T-helper 9 cell (primary cell): ENCODE measurements at places on chromosomes 2 and 18.

DNA sequence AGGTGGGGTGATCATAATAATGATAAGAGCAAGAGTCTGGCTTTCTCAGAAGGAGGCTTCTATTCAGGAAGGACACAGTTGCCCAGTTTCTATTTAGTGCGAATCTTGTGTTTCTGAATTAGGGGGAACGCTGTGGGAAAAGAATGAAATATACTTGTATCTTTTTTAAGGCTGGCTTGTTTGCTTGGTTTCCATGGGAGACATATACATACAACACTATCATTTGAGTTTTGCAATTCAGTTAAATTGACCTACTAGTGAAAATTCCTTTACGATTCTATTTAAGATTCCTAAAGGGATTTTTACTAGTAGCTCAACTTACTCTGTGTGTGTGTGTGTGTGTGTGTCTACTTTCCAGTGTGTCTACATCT lies 24.7 kb upstream of the ANKRD62 start:
- DNase-seq = no peak

GRCh38 chr2:229419158-229419557 lies 148.1 kb upstream of the PID1 start:
- DNase-seq = no peak

- peak; percentile 25 for DNase-seq
These were observed 20.5 kb upstream of the ZNF236 start for GRCh38 chr18:76801567-76802505.

- no peak for DNase-seq
These were observed 177.7 kb upstream of the ZC3H15 start for GRCh38 chr2:186308347-186308746.

DNA sequence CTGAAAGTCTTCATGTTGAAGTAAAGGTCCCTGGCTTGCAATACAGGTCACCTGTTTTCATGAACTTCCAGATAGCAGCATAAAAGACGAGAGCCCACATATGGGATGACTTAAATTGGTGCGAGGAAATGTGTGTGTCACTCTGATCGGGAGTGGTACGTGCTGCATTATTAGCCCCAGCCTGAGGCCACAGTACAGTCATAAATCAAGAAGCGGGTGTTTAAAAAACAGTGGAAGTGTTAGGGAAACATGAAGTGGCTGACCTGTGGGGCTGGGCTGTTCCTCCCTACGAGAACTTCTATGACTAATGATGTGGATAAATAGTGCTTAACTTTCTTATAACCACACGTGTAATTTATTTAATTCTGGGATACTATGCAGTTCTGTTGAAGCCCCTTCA lies 24.4 kb downstream of the RDH14 start:
- DNase-seq = no peak

GRCh38 chr2:127776122-127776780 lies 34.7 kb downstream of the WDR33 start:
- DNase-seq = no peak

- DNase-seq = no peak
These were observed 69.9 kb downstream of the UXS1 start for GRCh38 chr2:106124106-106124756.

DNA sequence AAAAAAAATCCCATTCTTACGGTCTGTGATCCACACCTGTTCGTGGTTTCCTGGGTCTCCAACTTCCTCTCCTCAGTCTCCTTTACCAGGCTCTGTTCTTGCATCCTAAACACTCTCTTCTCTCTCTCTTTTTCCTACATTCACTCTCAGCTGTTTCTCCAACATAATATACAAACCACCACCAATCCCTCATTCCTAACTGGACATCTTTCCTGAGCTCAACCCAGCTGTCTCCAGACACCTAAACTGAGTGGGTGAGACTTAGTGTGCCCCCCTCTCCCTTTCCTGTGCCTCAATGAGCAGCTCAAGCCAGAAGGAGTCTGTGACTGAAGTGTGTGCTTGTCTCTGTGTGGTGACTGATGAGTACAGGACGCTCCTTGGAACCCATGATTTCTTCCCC lies 59.4 kb downstream of the LIPG start:
- no peak for DNase-seq

DNA sequence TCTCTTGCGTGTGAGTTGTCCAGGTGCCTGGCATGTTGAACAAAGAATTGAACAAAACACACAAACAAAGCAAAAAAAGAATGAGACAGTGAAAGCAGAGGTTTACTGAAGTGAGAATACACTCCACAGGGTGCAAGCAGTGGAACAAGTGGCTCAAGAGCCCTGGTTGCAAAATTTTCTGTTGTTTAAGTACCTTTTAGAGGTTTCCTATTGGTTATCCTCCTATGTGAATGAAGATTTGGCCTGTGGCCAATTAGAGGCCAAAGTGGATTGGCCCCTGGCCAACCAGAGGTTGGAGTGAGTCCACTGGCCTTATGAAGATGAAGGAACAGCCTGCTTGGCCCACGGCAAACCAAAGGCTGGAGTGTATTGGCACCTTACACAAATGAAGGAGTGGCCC lies 1188.5 kb upstream of the NRXN1 start:
- DNase-seq = no peak

DNA sequence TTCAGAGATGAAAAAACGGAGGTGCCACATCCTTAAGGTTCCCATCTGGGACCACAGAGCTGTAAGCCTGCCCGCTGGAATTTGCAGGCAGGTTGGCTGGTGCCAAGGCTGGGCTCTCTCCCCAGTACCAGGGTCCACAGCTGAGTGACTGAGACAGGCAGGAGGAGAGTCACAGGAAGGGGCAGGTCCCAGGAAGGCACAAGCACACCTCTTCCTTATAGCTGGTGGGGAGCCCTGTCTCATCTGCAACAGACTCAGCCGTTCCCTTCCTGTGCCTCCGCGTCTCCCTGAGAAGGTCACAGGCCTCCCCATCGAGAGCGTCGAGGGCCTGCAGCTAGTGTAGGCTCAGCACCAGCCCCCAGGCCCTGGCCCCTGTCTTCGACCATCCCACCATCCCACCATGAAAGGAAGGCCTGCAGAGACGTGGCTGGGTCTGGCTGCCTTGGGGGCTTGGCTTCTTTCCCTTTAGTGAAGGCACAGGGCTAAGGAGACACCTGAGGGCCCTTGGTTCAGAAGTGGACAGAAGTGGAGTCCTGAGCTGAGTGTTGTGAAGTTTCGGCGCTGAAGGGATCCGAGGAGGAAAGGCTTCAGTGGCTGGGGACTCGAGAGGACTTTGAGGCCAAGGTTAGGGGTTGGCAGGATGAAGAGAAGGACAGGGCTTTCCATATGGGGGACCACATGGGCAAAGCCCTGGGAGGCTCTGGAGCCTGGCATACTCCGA lies 26.8 kb downstream of the GLI2 start:
- DNase-seq = no peak

DNA sequence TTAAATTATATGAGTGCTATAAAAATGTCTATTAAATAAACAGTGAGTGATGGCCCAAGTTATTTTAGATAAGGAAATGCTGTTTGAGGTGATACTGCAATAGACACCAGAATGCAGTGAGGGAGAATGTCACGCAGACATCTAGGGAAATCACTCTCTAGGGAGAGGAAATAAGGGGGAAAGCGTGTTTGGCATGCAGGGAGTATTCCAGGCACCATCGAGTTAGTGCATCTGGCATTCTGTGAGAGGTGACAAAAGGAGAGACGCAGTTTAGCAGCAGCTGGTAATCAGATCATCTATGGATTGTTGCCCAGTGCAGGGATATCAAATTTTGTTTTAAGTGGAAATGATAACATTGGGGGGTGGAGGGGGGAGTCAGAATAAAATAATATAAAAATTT lies 175.4 kb upstream of the NETO1 start:
- DNase-seq = no peak

DNA sequence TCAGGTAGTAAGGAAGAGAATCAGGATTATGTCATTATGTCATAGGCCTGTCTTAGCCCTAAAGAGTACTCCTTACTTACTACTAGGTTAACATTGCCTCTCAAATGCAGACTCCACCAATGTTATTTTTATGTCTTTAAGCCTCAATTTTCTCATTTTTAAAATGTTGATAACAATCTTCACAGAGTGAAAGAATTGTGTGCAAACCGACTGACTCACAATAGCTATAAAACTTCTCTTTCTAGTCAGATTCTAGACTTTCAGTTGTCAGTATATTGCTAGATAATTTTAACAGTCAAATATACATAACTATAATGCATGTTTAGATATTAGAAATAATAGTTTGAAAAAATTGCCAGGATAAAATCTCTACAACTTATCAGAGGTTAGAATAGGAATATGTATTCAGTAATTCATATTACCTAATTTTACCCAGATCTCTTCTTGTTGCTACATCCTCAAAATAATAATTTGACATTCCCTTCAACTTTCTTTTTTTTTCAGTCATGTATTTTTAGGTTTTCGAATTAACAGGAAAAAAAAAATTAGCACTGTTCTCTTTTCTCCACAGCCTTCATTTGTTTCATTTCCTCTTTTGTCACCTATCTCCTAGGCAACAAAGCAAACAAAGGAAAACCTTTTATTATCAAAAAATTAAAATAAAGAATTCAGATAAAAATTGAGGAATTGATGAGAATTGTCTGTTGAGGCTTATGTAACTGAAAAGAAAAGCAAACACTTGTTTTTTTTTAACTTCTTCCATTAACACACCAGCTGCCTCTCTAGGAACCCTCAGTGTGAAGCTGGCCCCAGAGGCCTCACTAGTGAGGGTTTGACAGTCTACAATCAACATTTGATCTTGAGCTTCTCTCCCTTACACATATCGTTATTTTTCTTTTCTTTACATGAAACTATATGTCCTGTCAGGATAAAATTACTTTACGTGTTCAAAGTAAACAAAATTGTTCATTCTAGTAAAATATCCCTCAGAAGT lies 279.0 kb downstream of the CALCRL start:
- DNase-seq = no peak

GRCh38 chr2:181985632-181986205 lies at the start of gene PPP1R1C:
Gene PPP1R1C, plus strand, starts transcription at chr2:181985853. Its CDS starts 258 bp downstream, at chr2:181986111.
- DNase-seq = no peak

DNA sequence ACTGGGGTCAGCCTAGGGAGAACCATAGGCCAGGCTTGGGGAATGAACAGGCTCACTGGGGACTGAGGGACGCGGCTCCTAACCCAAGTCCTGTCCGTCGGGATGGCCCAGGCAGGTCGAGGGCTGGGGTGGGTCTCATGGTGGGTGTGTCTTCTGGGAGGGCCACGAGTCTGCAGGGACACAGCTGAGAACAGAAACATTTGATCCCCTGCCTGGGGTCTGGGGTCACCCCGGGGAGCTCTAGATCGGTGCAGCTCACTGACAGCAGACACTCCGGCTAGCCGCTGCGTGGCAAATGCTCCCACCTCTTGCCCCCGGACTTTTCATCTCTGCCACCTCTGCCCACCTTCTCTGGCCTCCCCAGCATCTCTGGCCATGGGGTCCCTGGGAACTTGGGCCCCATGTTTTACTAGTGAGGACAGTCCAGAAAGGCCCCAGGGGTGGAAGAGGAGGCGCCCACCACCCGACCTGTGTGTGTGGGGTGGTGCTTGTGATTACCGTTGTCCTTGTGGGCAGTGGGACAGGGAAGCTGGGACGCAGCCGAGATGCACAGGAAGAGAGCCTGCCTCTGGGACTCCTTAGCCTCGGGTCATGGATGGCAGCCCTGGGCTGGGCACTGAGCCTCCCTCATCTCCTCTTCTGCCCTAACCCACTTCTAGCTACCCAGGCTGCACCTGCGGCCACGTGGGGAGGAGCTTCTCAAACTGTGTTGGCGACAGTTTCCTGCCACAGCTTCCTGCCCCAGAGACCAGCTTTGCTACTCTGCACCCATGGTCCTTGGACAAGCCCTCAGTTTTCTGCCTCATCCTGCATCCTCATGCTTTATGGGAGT lies 4.9 kb downstream of the ZAP70 start:
- peak; percentile 61 for DNase-seq

DNA sequence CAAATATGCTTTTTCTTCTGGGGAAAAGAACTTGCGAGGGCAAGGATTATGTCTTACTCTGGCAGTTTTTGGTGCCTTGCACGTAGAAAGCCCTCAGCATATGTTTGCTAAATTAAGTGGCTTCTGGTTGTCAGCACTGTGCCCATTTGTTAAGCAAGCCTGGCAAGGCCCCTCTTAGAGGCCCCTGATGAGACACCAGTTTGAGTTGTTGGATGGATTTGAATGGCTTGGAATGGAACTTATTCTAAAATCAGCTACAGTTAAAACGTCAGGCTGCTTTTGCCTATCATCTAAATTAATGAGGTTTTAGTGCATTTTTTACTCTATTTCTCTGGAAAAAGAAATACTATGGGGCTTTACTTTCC lies 28.2 kb downstream of the TMEM182 start:
- DNase-seq = no peak

GRCh38 chr2:217713395-217714286 lies 289.2 kb downstream of the TNS1 start:
- peak; percentile 56 for DNase-seq

- no peak for DNase-seq
These were observed 132.2 kb downstream of the AKAIN1 start for GRCh38 chr18:5064841-5065370.

DNA sequence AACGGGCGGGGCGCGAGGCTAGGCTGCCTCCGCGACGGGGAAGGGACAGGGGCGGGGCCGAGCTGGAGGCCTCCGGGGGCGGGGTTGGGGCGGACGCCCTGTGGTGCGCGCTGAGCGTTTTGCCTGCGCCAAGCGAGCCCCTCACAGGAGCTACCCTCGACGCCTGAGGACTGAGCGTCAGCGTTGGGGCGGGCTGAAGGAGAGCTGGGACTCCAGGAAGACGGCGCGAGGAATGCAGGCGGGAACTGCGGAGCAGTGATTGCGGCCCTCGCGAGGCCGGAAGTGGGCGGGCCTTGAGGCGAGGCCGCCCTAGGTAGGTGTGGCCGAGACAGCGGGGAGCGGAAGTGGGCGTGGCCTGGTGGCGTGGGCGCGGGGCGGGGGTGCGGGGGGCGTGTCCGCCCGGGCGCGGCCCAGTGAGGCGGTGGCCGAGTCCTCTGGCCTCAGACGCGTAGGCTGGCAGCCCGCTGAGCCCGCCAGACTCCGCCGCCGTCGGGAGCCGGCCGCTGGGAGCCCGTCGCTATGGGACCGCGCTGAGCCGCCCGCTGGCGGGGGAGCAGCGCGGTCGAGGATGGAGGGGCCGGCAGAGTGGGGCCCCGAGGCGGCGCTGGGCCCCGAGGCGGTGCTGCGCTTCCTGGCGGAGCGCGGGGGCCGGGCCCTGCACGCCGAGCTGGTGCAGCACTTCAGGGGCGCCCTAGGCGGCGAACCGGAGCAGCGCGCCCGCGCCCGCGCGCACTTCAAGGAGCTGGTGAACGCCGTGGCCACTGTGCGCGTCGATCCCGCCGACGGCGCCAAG lies at the start of the genes SEPTIN10 and SOWAHC:
Gene SEPTIN10 (minus strand): TSS at position 45 of the 793 bp plus-strand sequence. CDS start 139 bp downstream, outside the sequence.
Gene SOWAHC (plus strand): TSS at position 443 of the 793 bp plus-strand sequence. CDS start 126 bp downstream, at position 569.
- DNase-seq = peak; percentile 61

- no peak for DNase-seq
These were observed 224.3 kb downstream of the ANAPC1 start for GRCh38 chr2:111659361-111660333.

- no peak for DNase-seq
These were observed 72.3 kb downstream of the FMNL2 start for GRCh38 chr2:152407204-152407721.

GRCh38 chr2:146814971-146815370 lies 1029.9 kb upstream of the ACVR2A start:
- no peak for DNase-seq

- DNase-seq = no peak
These were observed 38.1 kb downstream of the RPL37A start for GRCh38 chr2:216536734-216537210.

- DNase-seq = no peak
These were observed 777.2 kb upstream of the TMEFF2 start for GRCh38 chr2:192971981-192972380.
